Activated naive CD8-positive, alpha-beta T cell treated with anti-CD3 and anti-CD28 coated beads for 36 hours (primary cell): ENCODE measurements at places on chromosomes 3 and 15. TPM values are rescaled to one million over a fixed set of nuclear protein-coding genes. Genes with fewer than 3 reads are reported as not detected.

SCAMP5 gene
- 0.58 TPM for total RNA-seq

KLF15 gene
- 0.41 TPM for total RNA-seq

DNA sequence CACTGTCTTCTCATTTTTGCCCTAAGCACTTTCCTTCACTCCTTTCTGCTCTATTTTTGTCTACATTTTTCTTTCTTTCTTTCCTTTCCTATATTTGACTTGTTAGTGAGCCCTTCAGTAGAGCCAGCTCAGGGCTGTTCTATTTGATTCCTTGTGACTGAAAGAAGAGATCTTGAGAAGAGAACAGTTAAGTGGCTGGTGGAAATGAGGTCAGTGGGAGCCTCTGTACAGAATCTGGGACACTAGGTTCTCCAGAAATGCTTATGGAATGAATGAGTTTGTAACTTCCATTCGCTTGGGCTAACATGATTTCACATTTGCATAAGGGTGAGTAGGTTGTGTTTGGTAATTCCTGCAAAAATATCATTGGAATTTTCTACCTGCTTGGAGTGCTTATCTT is 45.6 kb downstream of the CACNA2D3 start:
- H3K4me3 ChIP-seq: no peak overlapping the region
- no peaks in the 10 kb centered on the region for H3K27me3 ChIP-seq
- no peaks in the 10 kb centered on the region for H3K36me3 ChIP-seq
- no peak overlapping the region for H3K27ac ChIP-seq
- DNase-seq: no peak
- H3K4me1 ChIP-seq: no peaks in the 10 kb centered on the region

DNA sequence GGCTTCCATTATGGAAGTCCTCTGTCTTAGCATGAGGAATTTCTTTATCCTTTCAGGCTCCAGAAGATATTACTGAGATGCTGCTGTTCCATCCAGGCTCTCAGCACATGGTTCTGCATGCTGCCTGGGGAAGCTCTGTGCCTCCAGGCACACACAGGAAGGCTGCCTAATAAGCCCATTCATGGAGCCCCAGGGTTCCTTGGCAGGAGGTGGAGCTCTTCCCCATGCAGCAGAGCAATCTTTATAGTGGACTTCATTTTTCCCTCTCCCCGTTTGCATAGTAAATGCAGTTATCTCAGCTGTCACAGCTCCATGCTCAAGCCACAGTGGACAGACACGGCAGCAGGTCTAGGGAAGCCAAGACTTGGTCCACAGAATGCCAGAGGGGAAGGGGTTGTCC is 57.6 kb downstream of the BOC start:
- H3K4me3 ChIP-seq: no peak overlapping the region
- H3K27ac ChIP-seq: no peak overlapping the region
- H3K27me3 ChIP-seq: no peaks in the 10 kb centered on the region
- DNase-seq: no peak
- no peaks in the 10 kb centered on the region for H3K36me3 ChIP-seq

- H3K27ac ChIP-seq: no peak overlapping the region
- no peak overlapping the region for H3K4me3 ChIP-seq
- H3K27me3 ChIP-seq: no peaks in the 10 kb centered on the region
- no peak for DNase-seq
- no peaks in the 10 kb centered on the region for H3K4me1 ChIP-seq
These were observed 731.4 kb downstream of the PLOD2 start for GRCh38 chr3:145429546-145429945.

ISLR2 gene
- total RNA-seq: not detected

NOX5 gene
- total RNA-seq: not detected

TM4SF1 gene
- not detected for total RNA-seq

GRCh38 chr3:160016972-160017371 is 28.3 kb downstream of the IL12A start:
- H3K4me1 ChIP-seq: peaks cover 5% of the 10 kb centered on the region
- H3K36me3 ChIP-seq: no peaks in the 10 kb centered on the region
- no peak overlapping the region for H3K4me3 ChIP-seq
- DNase-seq: no peak
